ENCODE measurements at places on chromosomes 12 and 14.

DNA sequence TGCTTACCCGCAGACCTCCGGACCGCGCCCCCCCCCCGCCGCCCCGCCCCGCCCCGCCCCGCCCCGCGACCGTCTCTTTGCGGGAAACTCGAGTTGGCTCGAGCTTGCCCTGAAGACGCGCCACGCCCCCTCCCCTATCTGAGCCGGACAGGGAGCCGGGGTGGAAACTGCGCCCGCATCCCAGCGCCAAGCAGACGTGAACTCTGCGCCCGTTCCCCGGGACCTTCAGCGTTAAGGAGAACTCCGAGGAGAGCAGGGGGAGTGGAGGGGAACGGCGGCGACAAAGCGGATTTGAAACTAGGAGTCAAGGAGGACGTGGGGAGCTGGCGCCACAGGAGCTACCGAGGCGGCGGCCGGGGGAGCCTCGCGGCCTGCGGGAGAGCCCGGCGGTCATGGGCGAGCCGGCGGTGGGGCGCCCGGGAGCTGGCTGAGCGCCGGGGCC is at the start of gene KCNK13:
Gene KCNK13, plus strand, starts transcription at position 310 of the 442 bp plus-strand sequence. CDS start 212 bp downstream, outside the sequence.
- DNase-seq, result no peak

DNA sequence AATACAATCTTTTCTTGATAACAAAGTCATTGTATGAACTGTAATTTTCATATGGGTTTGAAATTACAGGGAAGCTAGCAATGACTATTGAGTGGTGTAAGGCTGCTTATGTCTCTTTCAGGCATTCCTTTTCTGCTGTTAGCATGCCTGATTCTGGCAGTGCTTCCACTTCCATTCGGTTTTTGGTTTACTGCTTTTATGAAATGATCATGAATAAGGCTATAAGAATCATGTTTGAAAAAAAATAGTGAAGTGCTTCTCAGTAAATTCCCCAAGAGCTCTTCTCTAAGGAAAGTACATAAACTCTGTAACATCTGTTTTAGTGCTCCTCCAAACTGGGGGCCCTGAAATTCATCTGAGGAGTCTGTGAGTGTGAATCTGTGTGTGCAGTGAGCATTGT is 434.0 kb upstream of the RGS6 start:
- DNase-seq, result no peak

DNA sequence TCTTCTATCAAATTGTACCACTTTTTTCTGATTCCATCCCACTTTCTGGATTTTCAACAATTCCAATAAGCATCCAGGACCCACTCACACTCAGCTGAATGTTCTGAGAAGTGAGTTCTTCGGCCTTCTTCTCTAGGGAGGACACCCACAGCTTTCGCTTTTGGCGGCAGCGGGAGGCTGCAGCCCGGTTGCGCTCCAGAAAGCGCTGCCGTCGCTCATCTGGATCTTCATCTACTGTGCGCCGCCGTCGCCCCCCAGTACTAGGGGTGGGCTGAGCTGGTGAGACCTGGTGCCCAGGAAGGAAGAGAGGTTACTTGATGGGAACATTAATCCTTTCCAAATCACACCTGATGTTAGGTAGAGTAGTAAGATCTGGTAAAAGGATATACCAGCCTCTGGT is 17.2 kb upstream of the NPFF start:
- DNase-seq, result no peak

DNA sequence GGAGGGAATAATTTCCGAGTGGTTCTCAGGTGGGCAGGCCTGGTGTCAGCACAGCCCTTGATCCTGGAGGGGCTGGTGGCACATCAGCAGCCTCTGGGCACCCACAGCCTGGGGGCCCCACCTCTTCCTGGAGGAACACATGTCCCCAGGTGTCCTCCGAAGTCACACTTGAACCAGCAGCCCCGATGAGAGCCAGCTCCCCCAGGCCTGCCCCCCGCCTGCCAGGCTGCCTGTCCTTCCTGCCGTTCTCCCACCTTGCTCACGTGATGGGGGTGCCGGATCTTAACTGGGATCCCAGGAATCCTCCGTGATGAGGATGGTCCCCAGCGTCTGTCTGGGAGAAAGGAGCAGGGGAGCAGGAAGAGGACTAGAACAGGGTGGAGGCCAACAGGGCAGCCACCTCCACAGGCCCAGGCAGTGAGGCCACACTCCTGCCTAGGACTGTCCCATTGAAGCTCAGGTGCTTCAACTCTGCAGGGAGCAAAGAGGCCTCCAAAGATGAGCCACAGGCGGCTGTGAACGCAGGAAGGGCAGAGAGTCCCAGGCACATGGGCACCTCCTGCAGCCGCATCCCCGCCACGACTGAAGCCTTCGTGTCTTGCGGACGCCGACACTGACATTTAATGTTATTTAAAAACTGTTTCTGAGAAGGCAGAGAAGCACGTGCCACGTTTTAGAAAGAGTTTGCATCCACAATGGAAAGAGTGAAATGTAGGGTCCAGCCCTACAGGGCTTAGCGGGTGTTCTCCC is 77.5 kb downstream of the GALNT9 start:
- no peak for DNase-seq

DNA sequence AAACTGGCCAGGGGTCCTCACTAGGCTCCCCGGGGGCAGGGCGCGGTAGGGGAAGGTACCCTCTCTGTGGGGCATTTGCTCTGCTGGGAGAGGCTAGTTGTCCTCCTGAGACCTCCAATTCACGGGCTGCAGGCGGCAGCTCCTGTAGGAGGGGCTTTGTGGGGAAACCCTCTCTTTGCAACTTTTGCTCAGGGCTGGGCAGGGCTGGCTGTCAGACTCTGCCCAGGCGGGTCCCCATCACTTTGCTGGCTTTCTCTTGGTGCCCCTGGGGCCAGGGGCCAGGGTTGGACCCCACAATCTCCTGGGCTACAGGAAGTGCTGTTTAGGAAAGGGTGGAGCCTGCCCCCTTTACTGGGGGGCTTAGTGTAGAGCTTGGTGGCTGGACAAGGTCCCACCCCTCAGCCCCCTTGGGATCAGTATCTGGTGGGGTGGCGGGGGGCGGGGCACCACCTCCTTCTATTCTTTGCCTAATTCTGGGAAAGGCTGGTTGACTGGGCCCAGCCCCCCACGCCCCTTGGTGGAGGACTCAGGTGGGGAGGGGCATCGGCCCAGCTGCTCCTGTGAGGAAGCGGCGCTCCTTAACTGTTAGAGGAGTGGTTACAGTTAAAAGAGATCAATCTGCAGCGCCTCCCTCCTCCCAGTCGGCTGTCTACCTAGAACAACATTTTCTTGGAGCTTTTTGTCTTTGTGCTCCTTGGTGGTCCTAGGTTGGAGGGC is 918.7 kb downstream of the AACS start:
- peak; percentile 22 for DNase-seq
